ENCODE measurements at places on chromosomes 4 and X.

GRCh38 chrX:4805502-4805901 lies 1092.1 kb upstream of the PRKX start:
- no peak for DNase-seq

DNA sequence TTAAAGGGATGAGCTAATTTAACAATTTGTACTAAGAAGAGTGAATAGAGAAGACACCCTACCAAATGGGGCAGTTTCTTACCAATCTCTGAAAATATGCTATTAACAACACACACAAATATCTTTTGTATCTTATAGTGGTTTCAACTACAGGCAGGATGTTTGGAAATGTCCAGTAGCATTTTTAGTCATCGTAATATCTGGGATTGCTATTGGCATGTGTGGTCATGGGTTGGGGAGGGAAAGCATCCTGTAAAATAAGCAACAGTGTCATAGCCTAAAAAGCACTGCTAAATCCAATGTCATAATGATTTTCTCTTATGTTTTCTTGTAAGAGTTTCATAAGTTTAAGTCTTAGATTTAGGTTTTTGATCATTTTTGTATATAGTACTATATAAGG lies 29.3 kb upstream of the ABCG2 start:
- no peak for DNase-seq

- no peak for DNase-seq
Measured at GRCh38 chrX:150456466-150456865, 93.3 kb downstream of the MAMLD1 start.

- no peak for DNase-seq
Measured at GRCh38 chr4:35325908-35326453, 918.3 kb downstream of the ARAP2 start.

GRCh38 chrX:6965729-6966128 lies 181.8 kb upstream of the STS start:
- DNase-seq, result no peak

GRCh38 chrX:8868906-8869305 lies 67.7 kb upstream of the FAM9A start:
- DNase-seq, result no peak

- DNase-seq, result no peak
Measured at GRCh38 chr4:70691661-70692060, 3.3 kb downstream of the UTP3 start.

DNA sequence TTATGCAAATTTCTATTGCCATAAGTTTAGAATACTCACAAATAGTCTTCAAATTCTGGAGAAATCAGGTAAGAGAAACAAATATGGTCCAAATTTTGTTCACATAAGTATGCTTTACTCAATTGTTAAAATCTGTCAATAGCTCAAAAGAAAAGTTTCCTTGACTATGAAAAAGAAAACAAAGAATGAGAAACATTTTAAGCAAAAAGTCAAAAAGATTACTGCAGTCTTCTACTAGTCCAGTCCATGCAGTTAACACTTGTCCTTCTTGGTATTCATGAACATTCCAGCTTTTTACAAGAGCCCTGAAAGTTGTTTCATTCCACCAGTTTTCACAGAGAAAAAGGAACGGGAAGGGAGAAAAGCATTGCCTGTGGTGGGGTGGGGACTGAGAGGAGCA lies 54.7 kb upstream of the ZXDA start:
- DNase-seq, result no peak

GRCh38 chr4:145539671-145540070 lies 58.0 kb downstream of the SMAD1 start:
- no peak for DNase-seq

GRCh38 chrX:136477026-136477425 lies 10.7 kb upstream of the BRS3 start:
- no peak for DNase-seq

- DNase-seq, result no peak
Measured at GRCh38 chrX:26954029-26954428, 509.1 kb downstream of the PPP4R3C start.

DNA sequence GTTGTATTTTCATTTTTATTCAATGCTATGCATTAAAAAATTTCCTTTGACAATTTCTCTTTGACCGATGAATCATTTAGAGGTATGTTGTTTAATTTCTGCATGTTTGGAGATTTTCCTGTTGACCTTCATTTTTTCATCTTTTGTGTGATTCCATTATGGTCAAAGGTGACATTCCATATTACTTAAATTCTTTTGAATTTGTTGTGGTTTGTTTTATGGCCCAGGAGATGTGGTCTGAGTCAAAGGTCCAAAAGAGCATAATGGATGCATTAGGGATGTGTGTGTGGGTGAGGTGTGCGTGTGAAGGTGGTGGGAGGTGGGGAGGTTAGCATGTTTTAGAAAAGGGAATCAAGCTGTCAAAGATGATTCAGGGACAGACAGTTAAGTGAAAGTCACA lies 76.0 kb upstream of the GIMD1 start:
- DNase-seq, result no peak

DNA sequence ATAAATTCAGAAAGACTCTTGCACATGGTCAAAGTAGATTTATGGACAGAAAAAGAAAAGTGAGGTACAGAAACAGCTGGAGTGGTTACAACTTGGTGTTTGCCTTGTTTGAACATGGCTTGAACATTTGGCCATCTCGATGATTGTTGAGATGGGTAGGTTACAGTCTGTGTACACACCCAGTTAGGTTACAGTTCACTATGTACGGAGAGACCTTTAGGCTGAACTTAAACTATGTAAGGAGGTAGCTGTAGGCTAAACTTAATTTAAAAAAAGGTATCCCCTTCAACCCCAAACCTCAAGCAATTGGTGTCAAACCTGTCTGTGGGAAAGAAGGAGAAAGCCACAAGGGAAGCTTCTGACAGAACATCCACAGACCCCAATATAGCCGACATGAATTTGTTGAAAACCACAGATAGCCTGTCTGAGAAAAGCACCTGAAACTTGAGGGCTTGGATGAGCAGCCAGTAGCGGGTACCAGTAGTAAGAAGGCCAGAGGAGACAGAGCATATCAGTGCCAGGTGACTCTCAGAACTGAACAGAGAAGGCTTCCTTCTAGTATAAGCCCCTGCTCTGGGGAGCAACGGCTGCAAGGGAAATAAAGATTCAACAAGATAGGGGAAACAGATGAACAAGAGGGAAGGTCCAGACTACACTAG lies 247.9 kb upstream of the GALNTL6 start:
- DNase-seq, result no peak

DNA sequence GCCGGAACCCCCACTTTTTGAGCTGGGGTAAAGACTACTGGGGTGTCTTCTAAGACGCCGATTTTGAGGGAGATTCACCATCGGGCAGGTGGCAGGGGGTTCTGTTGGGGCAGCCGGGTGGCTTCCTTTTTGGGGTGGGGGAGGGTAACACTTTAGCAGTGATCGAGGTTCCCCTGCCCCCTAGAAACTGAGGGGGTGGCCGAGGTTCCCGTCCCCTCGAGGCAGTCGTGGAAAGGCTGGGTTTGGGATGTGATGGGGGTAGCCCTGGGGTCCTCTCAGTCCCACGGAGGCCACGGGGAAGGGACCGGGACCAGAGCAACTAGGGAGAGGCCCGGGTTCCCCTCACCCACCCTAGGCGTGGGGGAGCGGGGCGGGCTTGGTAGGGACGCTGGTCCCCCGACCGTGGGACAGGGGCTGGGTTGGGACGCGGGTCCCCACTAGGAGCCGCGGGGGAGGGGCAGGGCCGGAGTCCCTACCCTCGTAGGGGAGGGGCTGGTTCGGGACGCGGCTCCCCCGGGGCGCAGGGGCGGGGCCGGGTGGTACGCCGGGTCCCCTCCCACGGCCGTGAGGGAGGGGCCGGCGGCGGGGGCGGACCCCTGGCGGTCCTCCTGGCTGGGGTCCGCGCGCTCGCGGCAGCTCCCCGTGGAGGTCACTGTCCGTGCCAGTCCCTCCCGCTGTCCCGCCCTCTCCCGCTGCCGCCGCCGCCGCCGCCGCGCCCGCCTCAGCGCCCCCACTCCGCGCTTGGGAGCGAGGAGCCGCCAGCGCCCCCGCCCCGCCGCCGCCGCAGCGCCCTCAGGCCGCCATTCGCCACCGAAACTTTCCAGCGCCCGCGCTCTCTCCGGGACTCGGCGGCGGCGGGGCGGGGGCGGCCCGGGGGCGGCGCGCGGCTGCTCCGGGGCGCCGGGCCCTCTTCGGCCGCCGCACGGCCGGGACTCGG lies at the start of gene TBL1X:
Gene TBL1X (plus strand): TSS at position 624 of the 937 bp plus-strand sequence. CDS start 188,529 bp downstream, outside the sequence.
- DNase-seq, result no peak

- DNase-seq, result no peak
Measured at GRCh38 chr4:98908182-98908581, 20.8 kb downstream of the EIF4E start.

- DNase-seq, result no peak
Measured at GRCh38 chr4:13782231-13782630, 154.7 kb upstream of the BOD1L1 start.

GRCh38 chrX:68761086-68761485 lies 67.7 kb upstream of the EFNB1 start:
- DNase-seq, result no peak

GRCh38 chr4:15918484-15919129 lies 19.9 kb downstream of the FGFBP1 start:
- no peak for DNase-seq

GRCh38 chr4:2786152-2786671 lies 6.7 kb upstream of the SH3BP2 start:
- DNase-seq, result no peak

DNA sequence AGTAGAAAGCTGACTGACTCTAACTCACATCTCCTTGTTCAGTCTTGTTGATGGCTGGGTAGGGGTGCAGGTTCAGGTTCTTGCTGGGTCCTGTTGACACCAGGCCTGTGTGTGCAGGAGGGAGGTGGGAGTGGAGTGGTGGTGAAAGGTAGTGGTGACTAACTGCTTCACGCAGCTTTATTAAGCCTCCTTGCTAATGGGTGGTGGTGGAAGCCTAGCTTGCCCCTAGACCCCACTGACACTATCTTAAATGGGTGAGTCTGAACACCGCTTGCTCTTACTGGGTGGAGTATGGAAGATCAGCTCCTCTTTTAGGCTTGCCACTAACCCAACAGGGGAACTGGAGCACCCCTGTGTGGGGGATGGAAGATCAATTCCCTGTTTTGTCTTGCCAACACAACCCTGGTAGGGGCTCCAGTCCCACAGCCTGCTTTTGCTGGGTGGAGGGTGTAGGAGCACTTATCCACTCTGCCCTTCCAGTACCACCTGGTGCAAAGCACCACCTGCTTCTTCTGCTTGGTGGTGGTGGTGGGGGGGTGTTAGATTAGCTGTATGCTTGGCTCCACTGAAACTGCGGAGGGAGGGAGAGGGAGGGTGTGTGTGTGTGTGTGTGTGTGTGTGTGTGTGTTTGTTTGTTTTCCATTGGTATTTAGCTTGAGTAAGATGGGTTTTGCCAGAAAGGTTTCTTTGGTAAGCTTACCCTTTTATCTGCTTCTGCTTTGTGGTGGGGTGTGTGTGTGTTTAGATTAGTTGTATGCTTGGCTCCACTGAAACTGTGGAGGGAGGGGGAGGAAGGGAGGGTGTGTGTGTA lies 25.6 kb downstream of the KDM6A start:
- no peak for DNase-seq

DNA sequence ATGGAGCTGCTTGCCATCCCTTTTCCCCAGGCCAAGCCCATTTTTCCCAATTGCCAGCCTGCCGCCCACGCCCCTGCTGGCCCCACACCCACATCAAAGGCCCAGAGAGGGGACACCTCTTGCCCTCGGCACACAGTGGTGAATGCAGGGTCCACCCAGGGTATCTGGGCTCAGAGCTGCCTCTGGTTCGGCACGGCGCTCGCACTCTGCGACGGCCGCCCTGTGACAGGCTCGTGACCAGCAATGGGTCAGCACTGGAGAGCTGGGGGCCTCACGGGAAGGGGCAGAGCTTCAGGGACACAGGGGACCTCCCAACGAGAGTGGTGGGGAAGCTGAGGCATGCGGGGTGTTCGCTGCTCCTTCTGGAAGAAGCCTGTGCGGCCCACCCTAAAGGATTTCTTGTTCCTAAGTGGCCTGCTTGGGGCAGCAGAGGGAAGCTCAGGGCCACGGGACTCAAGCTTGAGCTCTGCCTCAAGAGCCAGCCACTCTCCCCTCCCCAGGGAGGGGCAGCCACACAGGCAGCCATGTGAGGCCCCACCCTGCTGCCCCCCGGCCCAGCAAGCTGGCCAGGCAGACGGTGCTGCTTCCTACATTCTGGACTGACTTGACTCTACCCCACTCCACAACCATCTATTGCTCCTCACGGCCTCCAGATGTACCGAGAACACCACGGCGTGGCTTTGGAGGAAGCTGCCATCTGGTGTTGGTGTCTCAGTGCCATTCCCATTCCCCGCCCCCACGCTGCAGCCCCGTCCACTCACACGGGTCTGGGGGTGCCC lies 73.7 kb downstream of the ABLIM2 start:
- DNase-seq, result no peak

- DNase-seq, result no peak
Measured at GRCh38 chr4:86919561-86920223, 15.1 kb upstream of the AFF1 start.

DNA sequence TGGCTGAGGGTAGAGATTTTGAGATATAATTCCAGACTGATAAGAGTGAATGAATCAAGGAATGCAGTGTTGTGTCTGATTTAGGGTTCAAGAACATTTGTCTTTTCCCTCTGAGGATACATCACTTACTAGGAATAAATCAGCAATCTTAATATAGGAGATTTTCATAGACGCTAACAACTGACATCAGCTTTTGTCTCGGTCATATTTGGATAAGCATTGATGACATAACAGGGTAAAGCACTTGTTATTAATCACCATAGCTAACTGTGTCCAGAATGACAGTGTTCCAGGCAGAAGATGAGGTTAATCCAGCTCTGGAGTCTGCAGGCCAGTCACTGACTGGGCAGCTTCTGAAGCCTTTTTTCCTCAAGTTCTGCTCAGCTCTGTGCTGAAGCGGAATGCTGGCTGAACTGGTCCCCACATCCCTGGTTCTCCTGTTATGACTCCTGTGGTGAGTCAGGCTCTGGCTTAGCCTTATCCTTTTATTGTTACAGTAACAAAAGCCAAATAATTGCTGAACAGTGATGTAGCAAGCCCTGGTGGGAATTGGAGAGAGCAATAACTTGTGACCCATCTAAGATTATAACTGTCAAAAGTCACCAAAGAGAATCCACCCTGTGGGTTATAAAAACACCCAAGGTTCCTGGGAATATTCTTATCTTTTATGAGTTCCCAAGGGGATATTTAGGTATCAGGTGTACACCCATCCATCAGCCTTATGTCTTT lies 41.8 kb downstream of the FNIP2 start:
- DNase-seq, result no peak

GRCh38 chr4:113584407-113585150 lies 177.0 kb downstream of the CAMK2D start:
- DNase-seq, result no peak

- no peak for DNase-seq
Measured at GRCh38 chr4:38313999-38314561, 349.9 kb upstream of the KLF3 start.

DNA sequence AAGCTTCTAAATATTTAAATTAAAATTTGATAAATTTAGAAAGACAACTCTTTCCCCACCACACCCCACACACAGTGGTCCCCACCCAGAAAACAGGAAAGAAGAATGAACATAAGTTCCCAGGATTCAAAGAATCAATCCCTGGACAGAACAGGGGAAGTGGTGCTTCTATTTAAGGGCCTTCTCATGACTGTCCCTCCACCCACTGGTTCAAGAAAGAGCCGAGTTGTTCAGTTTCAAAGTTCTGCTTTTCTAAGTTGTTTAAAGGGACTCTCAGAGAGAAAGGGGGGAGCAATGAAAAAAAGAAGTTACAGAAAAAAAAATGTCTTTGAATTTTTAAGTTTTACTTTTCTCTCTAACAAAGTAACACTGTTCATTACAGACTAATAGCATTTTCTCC lies 195.8 kb downstream of the PDGFC start:
- no peak for DNase-seq
